ENCODE measurements at places on chromosomes 2 and 18.

DNA sequence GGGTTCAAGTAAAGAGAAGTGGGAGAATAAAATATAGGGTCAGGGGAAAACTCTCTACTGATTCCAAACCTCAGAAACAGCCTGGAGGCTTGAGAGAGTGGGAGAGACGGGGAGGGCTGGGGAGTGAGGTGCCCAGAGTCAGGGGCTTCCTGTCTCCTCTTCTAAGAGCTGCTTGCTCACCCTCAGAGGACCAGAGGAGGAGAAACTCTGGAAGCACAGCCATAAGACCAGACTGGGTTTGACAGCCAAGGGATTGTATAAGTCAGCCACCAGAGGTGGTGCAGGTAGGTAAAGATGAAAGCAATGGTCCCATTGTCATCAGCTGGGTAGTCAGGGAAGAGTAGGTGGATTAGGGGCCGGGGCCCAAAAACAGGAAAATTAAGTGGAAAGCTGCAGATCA, 259.4 kb downstream of the TNS1 start:
- DNase-seq: no peak

GRCh38 chr2:54499661-54500060, 43.5 kb downstream of the SPTBN1 start:
- no peak for DNase-seq

GRCh38 chr2:49248506-49248905, 94.2 kb upstream of the FSHR start:
- no peak for DNase-seq

GRCh38 chr2:217149087-217149660, 289.3 kb upstream of the TNP1 start:
- DNase-seq: no peak

DNA sequence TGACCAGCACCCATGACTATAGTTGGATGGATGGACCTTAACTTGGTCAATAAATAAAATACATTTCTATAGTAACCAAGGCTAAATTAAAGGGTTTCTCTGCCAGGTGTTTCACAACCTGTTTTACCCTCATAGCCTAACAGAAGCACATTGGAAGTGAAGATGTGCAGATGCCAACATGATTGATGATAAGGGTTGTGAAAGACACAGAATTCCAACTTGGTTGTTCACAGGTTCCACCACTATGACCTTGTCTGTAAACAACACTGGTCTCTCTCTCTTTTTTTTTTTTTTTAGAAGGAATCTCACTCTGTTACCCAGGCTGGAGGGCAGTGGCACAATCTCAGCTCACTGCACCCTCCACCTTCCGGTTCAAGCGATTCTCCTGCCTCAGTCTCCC, 37.5 kb upstream of the PTH2R start:
- DNase-seq: no peak

- no peak for DNase-seq
Observed at GRCh38 chr2:164816046-164816445, 25.6 kb downstream of the COBLL1 start.

DNA sequence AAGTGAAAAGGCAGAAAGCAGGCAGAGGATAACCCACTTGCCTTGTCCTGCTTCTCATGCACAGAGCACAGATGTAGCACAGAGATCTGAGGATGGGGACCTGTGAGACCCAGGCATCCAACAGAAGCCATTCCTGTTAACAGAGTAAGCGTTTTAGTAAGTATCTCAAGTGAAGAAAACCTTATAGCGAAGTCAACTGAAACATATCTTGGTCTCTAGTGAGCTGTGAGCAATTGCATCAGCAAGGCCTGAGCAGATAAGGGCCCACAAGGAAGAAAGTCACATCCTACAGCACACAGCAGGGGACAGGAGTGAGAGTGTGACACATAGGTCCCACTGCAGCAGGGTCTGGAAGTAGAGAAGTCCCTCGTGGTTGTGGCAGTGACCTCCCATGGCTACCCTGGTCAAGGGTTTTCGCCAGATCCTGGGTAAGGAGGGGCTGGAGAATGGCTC, 248.7 kb upstream of the TNP1 start:
- no peak for DNase-seq
